ENCODE measurements at places on chromosomes 5 and 9.

DNA sequence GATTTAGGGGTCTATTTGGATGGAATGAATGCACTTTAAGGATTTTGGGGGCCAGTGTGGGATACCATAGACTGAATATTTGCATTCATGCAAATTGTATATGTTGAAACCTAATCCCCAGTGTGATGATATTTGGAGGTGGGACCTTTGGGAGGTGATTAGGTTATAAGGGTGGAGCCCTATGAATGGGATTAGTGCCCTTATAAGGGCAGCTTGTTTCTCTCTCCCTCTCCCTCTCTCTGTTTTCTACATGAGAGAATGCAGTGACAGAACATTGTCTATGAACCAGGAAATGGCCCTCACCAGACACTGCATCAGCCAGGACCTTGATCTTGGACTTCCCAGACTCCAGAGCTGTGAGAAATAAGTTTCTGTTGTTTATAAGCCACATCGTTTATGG is 166.1 kb downstream of the MED10 start:
- no peak for DNase-seq

DNA sequence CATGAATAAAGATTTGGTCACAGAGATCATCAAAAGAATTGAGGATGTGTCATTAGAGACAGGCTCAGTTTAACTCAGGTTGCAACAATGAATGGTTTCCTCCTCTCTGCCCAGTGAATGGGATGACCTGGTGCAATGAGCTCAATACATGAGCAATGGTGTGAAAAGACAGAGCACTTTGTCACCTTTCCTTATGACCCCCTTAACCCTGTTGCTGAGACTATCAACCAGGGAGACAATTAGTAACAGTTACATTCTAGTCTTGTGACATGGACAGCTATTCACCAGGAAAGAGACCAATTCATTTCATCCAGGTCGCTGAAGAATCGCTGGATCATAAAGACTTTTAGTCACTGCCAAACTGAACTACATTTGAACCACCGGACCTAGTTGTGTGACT is 19.9 kb upstream of the CDH6 start:
- no peak for DNase-seq

GRCh38 chr9:75941066-75941465 is 50.6 kb downstream of the PCSK5 start:
- DNase-seq: no peak

DNA sequence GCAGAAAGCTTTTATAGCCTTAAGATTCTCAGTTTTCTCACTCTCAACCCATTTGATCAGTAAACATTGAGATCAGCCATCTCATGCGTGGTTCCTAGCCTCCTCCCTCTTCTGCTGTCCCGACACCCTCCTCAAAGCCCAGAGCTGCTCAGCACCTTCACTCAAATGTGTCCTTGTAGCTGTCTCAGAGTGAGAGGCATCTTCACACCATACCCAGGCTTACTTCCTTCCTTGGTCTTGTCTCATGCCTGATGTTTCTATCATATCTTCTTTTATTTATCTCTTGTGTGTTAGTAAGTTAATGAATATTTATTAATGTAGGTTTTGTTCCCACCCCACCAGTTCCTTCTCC is 72.4 kb upstream of the SNX2 start:
- no peak for DNase-seq

- no peak for DNase-seq
Measured at GRCh38 chr9:105143136-105143430, 101.4 kb upstream of the SLC44A1 start.

GRCh38 chr5:62522811-62523210 is 55.8 kb upstream of the LRRC70 start:
- no peak for DNase-seq

GRCh38 chr5:98397081-98397480 is 376.4 kb upstream of the RGMB start:
- no peak for DNase-seq

DNA sequence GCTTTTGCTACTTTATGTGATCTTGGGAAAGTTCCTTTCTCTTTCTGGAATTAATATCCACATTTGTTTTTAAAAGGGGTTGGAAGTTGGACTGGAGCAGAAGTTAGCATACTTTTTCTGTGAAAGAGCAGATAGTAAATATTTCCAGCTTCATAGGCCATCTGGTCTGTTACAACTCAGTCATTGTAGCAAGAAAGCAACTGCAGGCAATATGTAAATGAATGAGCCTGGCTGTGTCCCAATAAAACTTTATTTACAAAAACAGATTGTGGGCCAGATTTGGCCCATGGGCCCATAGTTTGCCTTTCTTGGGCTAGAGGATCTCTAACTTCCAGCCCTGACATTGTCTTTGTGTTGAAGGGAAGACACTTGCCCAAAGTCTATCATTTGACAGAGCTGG is 104.4 kb downstream of the ACTL7B start:
- no peak for DNase-seq

GRCh38 chr5:95892784-95893354 is 68.8 kb downstream of the ELL2 start:
- DNase-seq: peak; percentile 66

DNA sequence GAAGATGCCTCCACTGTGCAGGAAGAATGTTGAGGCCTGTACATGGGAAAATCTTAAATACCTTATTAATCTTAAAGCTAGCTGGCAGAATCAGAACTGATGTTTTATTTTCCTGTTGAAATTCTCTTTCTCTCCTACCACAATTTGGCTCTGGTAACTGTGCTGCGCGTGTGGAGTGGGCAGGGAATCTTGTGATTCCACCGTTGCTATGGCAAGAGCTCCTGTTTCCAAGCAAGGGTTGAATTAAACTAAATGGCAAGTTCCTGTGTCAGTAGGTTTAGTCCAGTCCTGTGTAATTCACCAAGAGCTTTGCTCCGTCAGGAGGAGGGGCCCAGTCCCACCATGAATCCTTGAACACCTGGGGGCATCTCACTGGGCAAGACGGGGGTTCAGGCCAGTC is 36.4 kb downstream of the NXNL2 start:
- DNase-seq: no peak

DNA sequence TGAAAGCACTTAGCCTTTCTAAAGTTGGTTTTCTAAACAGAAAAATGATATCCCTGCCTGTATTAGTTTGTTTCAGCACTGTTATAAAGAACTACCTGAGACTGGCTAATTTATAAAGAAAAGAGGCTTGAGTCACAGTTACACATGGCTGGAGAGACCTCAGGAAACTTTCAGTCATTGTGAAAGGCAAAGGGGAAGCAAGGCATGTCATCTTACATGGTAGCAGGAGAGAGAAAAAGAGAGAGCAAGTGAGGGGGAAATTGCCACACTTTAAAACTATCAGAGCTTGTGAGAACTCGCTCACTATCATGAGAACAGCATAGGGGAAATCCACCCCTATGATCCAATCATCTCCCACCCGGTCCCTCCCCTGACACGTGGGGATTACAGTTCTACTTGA is 64.9 kb downstream of the FAM170A start:
- DNase-seq: no peak

- no peak for DNase-seq
Measured at GRCh38 chr5:40791715-40792139, 6.4 kb downstream of the PRKAA1 start.

DNA sequence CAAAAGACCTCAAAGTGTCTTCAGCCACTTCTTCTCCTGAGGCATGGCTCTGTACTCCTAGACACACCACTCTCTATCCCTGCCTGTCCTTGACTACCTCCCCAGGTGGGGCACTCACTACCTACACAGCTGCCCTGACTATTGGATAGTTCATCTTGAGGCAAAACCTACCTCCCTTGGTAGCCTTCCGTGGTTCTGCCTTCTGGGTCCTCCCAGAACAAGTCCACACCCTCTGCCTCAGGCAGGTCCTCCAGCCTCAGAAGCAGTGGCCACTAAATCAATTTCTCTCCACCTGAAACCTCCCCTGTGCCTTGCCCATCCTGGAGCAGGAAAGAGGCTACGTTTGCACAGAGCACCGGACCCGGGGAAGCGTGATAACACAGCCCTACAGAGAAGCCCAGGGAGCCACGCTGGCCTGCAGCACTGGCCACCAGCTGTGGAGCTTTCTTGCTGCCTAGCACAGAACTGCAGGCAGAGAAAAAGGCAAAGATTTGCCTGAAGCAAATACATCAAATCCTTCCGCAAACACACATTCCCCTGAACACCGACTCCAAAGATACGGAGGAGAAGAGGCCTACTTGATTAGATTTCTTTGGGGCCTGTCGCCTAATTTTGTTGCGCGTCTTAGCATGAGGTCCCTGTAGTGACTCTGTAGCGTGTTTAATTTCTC is 141.8 kb downstream of the C9orf50 start:
- no peak for DNase-seq

GRCh38 chr5:86918246-86918645 is 300.5 kb downstream of the COX7C start:
- no peak for DNase-seq

GRCh38 chr5:146059460-146060220 is 45.7 kb downstream of the PLAC8L1 start:
- DNase-seq: no peak

DNA sequence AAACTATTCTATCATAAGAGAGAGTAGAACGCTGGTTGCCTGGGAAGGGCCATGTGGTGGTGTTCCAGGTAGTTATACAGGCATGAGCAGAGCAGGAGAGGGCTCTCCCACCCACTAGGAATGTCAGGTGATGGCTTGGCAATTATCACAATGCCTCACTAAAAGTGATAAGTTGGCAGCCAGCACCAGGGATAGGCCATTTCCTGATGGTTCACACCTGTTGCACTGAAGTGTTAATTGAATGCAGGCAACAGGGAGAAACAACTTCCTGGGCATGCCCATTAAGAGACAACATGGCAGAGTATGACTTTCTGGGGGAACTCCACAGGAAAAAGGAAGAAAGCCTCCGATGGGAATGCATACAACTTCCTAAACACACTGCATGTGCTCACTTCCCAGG is 593.2 kb downstream of the ELAVL2 start:
- DNase-seq: no peak

GRCh38 chr5:116424258-116424615 is 150.4 kb downstream of the SEMA6A start:
- no peak for DNase-seq

GRCh38 chr5:88130211-88130815 is 138.3 kb downstream of the TMEM161B start:
- no peak for DNase-seq
